ENCODE measurements at places on chromosomes 7 and 10. TPM values are rescaled to one million over a fixed set of nuclear protein-coding genes. Genes with fewer than 3 reads are reported as not detected.

The GET4 gene
- polyA plus RNA-seq, result 31.2 TPM

The SLC26A5 gene
- polyA plus RNA-seq, result 0.04 TPM

The NPSR1 gene
- polyA plus RNA-seq, result not detected

The CTAGE15 gene
- not detected for polyA plus RNA-seq

DNA sequence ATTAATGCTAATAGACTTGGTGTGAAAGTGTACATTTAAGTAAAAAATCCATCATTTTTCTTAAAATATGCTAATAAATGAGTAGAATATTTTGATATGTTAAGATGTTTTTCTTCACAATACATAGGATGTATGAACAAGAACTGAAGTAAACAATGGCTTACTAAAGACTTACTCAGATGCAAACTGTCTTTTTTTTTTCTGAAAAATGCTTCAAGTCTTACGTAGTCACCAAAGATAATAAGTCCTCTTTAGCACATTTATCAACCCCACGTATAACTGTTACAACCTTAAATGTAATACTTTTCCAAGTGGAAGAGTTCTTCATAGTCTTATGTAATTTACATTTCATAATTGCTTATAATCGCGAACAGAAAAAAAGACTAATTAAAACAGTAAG, 54.8 kb downstream of the MDFIC start:
- no peak for DNase-seq

GRCh38 chr7:25087855-25088254, 37.2 kb downstream of the CYCS start:
- DNase-seq, result no peak

Measured in sigmoid colon (tissue), 7 donors.